ENCODE measurements at places on chromosomes 6 and 20.

DNA sequence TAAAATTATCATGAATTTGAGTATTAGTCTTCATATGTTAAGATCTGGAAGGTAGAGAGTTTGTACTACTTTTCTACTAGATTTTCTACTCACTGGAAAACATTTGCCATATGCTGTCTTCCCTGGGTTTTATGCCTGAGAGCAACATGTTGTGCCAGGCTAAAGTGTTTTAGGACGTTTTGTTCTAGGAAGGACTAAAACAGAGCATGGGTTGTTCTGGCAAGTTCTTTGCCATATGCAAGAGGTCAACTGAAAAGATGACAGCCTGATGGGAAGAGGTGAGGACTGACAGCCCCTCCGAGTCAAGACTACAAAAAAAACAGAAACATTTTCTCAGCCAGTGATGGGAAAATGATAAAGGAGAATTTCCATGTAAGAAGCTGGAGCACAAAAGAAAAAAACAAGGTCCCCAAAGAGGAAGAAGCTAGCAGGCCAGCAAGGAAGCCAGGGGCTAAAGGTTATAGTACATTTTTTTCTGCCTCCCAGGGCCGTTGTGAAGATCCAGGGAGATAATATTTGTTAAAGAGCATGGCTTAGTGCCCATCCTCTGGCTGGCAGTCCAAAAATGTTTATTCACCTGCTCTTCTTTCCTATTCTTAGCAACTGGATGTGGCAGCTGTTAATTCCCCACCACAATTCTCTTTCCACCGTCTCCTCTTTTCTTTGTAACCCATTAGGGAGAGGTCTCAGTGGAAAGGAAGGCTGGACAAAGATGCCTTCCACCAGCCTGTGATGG lies 7.8 kb downstream of the SCGN start:
- no peak for DNase-seq

- DNase-seq = peak; percentile 83
Measured at GRCh38 chr6:125252891-125253290, 48.9 kb downstream of the HDDC2 start.

GRCh38 chr6:57135885-57136284 lies 36.2 kb upstream of the BAG2 start:
- DNase-seq = peak; percentile 2

- DNase-seq = no peak
Measured at GRCh38 chr6:144140867-144141266, 9.4 kb upstream of the STX11 start.

DNA sequence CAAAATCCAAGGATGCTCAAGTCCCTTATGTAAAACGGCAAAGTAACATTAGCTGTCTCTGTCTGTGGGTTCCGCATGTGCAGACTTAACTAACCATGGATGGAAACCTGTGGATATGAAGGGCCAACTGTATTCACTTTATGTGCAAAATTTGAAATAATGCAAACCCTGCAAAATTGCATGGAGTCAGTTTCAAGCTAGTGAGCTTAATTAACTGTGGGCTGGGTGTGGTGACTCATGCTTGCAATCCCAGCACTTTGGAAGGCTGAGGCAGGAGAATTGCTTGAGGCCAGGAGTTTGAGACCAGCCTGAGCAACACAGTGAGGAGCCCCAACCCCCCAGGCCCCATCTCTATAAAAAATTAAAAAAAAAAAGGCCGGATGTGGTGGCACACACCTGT lies 81.4 kb downstream of the ANKS1A start:
- DNase-seq = peak; percentile 17

DNA sequence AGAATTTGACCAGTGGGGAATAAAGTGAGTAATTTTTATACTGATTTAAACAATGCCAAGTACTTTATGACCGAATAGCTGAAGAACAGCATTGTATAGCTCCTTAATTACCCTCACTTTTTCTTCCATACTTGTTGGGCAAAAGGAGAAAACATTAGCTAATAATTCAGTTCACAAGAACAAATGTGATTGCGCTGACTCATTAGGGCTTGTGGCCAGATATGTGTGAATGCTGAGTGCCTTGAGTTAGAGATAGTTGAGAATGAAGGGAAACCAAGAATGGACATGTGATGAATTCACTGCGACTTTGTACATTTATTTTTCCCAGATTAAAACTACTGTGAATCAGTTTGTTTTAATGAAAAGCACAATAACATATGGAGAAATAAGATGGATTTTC lies 669.4 kb downstream of the TFAP2A start:
- no peak for DNase-seq

DNA sequence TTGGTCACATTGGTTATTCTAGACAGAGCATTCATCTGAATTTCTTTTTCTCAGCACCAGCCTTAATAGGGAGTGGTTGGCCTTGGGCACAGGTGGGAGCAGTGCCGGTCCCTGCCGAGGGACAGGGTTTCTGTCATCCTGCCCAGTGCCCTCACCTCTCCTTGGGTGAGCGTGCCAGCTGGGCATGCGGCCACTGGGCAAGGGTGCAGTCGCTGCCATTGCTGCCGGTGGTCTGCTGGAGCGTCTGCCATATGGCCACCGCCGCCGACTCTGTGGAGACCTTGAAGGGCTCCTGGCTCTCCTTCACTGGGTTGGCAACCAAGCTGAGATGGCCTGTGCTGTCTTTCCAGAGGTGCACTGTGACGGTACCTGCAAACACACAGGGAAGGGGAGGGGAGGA lies 16.4 kb upstream of the UQCC2 start:
- DNase-seq = no peak

- peak; percentile 66 for DNase-seq
Measured at GRCh38 chr20:62025832-62026563, 39.7 kb downstream of the TAF4 start.

- DNase-seq = no peak
Measured at GRCh38 chr20:57458400-57459160, 66.4 kb downstream of the CTCFL start.

- peak; percentile 66 for DNase-seq
Measured at GRCh38 chr6:40931931-40932330, 107.1 kb downstream of the UNC5CL start.

DNA sequence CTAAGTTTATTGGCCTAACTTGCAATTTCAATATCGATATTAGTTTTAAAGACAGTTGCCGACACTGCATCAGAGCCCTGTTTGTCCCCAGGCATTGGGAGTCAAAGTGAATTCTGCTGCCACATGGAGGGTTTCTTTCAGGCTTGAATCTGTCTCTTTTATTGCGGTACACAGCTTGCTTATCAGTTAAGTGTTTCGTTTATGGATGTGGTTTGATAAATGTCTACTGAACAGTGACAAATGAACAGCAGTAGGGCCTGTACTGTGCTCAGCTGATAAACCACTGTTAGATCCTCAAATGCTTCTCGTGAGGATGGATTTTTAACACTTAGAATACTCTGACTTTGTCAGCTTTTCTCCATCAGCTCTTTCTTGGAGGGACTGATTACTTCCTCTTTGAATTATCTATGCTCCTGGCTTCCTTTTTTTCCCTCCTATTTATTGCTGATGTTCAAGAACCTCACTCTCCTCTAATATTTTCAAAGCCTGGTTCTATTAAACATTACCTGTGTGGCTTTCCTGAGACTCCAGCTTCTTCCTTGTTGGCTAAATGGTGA lies 240.8 kb downstream of the PLCB1 start:
- DNase-seq = no peak

DNA sequence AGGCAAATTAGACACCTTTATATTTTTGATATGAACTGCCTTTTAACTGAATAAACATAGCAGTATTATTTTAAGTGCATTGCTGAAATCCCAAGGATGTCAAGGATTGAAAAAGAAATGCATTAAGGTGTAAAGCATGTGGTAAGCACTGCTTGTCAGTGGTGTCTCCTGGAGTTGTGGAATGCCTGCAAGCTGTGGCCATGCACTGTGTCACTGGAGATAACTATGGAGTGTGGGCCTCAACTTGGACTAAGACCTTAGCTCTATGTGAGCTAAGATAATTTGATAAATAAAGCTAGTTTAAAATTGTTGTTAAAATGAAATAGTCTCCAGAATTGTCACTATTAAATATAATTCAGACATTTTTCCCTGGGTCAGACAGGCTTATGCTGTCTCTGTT lies 156.6 kb upstream of the OPRM1 start:
- no peak for DNase-seq

- no peak for DNase-seq
Measured at GRCh38 chr6:107399935-107400334, 59.4 kb downstream of the PDSS2 start.

GRCh38 chr6:96934087-96934486 lies 9.6 kb downstream of the KLHL32 start:
- DNase-seq = no peak

GRCh38 chr20:35297155-35297554 lies 4.9 kb upstream of the FAM83C start:
- DNase-seq = no peak

DNA sequence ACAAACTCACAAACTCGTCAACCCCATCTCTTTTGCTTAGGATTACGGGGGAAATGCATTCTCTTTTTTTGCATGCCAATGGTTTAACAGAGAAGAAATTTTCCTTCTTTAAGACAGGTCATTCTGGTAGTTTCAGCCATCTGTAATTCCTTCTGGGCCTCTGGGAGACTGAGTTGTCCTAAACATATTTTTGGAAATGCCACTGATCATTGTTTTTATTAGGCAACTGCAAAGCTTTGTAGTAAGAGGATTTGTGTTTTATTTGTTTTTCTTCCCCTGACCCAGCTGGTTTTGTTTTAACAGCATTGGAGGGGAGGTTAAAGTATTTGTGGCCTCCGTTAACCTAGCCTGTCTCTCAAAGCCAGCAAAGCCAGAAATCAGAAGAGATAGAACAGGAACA lies 73.1 kb upstream of the ISM1 start:
- peak; percentile 8 for DNase-seq

DNA sequence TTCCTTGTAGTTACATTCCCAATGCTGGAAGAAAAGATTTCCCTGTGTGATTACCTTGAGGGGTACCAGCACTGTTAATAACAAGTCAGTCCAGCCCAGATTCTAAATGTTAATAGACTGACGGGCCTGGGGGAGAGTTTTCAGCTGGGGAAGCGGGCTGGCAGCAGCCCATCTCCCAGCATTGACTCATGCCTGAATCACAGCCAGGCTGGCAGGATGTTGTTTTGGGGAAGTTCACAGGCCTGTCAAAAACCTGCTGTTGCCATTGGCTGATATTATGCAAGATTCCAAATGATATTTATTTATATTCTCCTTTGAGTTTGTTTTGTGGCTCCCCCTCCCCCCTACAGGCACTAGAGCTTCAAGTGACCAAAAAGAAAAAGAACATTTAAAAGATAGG lies 213.9 kb upstream of the CNR1 start:
- DNase-seq = peak; percentile 66

DNA sequence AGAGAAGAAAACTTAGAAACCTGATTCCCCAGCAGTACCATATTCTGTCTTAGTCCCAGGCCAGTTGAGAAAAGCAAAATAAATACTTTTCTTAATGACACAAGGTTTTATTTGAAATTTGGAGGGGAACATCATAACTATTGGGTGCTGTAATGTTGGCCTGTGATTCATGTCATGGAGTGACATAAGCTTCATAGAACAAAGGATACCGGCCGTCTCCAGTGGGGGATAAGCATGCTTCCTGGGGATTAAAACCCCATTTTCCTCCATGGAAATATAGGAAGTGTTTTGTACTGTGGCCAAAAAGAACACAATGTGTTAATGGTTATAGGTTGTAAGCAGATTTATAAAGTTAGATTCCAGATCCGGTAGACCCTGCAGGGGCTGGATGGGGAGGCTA lies 18.0 kb downstream of the MTHFD1L start:
- DNase-seq = peak; percentile 48

DNA sequence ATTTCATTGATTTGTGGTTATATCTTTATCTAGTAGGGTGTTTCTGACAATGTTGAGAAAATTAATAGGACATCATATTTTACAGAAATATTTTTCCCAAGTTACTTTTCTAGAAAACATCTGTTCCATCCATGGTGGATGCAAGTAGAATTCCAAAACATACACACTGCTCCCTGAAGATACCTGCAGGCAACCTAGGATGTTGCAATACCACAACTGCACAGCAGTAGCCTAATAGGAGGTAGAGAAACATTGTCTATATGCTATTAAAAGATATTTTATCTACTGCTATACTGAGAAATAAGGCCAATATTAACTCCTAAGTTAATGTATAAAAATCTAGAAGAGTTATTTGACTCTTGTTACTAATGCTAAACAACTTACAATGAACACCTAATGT lies 6.8 kb downstream of the ILRUN start:
- no peak for DNase-seq

DNA sequence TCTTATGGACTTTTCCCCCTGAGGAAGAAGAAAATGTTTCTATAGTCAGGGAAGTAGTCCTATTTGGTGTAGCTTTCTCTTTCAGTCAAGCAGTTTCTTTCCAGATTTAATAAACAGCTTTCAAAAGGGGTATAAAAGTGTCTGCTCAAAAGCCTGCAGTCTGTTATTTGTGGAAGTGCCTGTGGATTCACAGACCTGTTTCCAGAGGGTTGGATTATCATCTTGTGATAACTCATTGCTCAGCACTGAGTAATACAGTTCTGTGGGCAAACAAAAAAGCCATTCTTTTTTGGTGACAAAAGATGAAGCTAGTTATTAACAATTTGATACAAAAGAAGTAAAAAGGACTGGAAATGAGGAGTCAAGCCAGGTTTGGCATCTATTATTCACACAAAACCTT lies 358.2 kb upstream of the ID4 start:
- peak; percentile 75 for DNase-seq

DNA sequence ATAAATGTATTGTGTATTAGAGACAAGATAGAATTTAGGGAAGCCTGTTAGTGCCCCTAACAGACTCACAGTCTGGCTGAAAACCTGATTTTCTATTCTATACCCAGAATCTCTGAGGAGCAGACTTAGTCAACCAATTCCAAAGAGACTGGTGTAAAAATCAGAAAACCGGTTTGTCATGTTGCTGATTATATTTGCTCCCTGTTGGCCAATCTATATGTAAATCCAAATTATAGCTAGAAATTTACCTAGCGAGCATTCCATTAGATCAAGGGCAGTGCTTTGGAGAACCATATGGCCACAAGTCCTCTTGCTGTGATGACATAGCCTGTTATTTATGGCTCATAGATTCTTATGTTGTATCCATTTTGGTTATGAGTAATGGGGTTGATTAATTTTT lies 4.8 kb downstream of the NFYA start:
- DNase-seq = no peak

DNA sequence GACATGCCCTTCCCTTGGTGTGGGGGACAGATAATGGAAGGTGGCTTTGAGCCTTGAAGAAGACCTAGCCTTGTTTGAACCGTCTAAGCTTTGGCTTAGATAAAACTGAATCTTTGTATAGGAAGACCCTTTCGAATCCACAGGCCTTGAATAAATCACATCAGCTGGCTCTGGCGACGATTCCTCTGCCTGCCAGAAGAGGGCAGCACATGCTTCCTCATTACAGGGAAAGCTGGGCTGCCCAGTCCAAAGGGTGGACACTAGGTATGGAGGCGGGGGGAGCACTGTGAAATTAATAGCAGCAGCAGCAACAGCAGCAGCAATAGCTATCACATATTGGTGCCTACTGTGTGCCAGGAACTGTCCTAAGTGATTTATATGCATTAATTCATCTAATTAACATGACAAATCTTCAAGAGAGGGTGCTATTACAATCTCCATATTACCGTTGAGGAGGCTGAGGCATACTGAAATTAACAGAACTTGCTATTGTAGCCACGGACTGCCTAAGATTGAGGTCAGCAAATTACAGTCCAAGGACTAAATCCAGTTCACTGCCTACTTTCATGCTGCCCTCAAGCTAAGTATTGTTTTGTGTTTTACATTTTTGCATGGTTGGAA lies 85.1 kb downstream of the CLIC5 start:
- peak; percentile 67 for DNase-seq

Data from fibroblast of skin of scalp (primary cell).